Stimulated activated naive CD8-positive, alpha-beta T cell treated with anti-CD3 and anti-CD28 coated beads, Interleukin-15, Interleukin-2, amounts not matched to agents 100 U/mL and 50 U/mL, for 24 hours (primary cell): ENCODE measurements at places on chromosomes 7 and 10.

DNA sequence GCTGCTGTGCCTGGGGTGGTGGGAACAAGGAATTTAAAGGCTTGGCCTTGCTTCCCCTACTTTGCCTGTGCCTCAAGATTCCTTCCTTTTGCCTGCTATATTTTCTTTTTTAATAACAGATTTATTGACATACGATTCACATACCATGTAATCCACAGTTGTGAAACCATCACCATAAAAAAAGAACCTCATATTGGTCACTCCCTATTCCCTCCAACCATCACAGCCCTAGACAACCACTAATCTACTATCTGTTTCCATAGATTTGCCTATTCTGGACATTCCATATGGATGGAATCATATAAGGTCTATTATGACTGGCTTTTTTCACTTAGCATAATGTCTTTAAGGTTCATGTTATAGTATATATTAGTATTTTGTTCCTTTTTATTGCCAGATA lies 59.3 kb upstream of the TRIM8 start:
- no peak for DNase-seq

DNA sequence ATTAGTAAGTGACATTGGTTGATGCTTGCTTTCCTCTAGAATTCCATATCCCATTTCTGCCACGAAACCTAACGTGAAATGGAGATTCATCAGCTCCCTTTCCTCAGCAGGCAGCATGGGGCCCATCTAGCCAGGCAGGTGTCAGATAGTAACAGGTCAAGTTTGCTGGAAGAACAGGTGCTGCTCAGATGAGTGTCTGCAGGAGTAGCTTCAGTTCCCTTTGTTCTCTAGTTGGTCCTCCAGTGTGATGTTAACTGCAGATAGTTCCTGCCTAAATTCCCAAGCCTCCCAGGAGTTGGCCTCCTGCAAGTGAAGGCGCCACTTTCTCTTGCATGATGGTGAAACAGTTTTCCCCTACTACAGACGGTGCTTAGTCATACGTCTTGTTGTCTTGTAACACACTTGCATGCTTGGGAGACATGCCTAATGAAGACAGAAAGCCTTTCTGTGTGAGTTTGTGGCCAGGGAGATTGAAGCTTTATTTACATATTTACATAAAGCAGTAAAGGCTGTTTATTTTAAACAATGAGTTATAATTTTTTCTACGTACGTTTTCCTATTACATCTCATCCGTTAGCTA lies 175.4 kb downstream of the CHN2 start:
- DNase-seq = no peak

DNA sequence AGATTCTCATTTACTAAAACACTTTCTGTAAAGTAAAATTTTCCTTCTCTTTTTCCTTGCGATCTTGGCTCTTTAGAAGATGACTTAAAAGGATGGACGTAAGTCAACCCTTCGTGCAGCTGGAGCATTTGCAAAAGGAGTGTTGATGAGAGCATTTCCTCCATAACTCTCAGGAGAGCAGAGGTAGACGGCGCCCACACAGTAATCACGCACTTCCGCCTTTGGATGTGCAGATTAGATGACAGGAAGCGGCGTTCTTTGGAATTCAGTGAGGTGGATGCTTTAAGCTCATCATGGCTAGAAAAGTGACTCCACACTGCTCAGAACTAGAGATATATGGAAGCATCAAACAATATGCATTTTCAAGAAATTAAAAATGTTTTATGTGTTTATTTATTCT lies 43.0 kb upstream of the NPS start:
- no peak for DNase-seq

DNA sequence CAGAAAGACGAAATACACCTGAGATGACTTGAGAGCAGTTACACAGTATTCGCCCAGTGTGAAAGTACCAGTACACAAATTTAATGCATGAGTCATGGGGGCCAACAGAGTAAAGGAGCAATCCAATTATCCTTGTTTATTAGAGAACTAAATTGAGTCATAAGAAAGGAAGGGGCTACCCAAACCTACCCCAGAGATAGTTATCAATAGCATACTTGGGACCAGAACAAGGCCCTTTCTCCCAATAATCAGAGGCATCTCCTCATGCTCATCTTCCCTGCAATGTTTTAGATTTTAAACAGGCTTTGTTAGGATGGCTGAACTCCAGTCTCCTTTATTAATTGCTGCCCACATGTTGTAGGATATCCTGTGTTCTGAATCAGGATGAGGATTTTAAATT lies 239.7 kb upstream of the LRGUK start:
- DNase-seq = no peak

- DNase-seq = no peak
These were observed 128.9 kb downstream of the PLXDC2 start for GRCh38 chr10:19944911-19945663.

GRCh38 chr10:84755311-84755710 lies 426.9 kb downstream of the CCSER2 start:
- DNase-seq = no peak

DNA sequence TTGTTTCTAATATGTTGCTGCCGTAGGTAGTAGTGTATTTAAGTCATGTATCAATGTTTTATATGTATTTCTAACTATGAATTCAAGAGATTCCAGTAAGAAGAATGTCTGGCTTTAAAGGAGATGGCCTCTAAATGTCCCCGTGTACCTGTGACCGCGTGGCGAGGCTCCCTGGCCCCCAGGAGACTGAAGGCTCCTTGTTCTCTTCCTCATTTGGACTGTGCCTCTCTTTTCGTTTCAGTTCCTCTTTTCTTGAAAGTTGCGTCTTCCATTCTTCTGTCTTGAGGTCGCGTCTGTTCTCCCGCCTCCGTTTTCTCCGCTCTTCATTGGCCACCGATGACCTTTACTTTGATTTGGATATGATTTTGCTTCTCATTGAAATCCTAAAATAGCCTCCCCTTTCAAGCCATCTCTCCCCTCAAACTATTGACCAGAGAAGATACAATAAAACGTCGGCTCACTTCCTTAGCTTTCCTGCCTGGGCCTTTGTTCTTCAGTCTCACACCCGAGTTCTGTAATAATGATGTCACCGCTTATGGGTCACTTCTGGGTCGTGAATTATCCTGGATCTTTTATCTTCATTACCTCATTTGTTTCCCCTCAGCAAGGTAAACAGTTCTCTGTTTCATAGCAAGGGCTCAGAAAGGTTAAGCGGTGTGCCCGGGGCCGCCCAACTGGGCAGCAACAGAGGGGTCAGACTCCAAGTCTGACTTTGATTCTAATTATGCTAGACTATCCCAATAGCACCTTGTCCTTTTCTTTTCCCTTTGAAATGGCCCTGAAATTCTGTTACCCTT lies 28.7 kb downstream of the WIPI2 start:
- DNase-seq = no peak

DNA sequence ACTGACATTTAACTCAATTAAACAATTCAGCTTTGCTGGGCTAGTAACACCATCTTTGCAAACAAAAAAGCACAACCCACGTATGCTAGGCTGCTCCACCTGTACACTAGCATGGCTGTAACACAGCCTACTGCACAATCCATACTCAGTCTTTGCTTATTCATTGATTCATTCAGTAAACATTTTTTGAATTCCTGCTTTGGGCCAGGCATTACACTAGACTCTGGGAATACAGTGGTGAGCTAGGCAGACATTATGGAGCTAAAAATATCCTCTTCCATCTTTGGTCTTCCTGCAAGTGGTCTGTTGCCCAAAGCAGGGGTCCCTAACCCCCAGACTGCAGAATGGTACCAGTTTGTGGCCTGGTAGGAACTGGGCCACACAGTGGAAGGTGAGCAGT lies 9.9 kb downstream of the CNNM1 start:
- no peak for DNase-seq

- no peak for DNase-seq
These were observed 41.5 kb downstream of the CDK6 start for GRCh38 chr7:92794831-92795230.

GRCh38 chr7:28808796-28809533 lies 149.2 kb downstream of the TRIL start:
- DNase-seq = no peak

- no peak for DNase-seq
These were observed 66.6 kb downstream of the PWWP2B start for GRCh38 chr10:132463333-132464255.

DNA sequence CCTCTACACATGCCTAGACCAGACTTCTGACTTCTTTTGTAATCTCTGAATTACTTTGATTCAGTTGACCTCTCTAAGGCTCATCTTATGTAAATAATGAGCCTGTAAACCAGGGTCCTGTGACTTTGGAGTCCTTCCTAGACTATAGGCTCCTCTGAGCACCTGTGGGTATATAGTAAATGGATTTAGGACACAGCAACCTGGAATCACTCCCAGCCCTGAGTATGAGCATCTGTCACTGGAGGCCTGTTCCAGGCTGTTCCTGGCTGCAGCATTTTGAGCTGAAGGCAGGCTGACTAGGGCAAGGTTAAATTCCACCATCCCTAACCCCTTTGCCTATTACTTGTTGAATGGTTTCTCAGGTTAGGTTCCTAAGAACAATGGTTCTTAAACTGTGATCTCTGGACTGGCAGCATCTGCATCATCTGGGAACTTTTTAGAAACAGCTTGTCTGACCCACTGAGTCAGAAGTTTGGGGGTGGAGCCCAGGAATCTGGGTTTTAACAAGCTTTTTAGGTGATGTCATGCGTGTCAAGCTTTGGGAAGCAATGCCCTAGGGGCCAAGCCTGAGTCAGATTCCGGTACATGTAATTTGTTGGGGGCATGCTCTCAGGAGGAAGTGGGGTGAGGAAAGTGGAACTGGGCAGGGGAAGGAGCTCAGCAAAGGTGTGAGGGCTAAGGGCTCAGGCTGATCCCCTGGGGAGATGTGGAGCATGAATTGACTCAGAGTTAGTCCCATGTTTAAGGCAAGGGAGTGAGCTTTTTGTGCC lies 28.2 kb downstream of the MINDY4 start:
- peak; percentile 9 for DNase-seq

DNA sequence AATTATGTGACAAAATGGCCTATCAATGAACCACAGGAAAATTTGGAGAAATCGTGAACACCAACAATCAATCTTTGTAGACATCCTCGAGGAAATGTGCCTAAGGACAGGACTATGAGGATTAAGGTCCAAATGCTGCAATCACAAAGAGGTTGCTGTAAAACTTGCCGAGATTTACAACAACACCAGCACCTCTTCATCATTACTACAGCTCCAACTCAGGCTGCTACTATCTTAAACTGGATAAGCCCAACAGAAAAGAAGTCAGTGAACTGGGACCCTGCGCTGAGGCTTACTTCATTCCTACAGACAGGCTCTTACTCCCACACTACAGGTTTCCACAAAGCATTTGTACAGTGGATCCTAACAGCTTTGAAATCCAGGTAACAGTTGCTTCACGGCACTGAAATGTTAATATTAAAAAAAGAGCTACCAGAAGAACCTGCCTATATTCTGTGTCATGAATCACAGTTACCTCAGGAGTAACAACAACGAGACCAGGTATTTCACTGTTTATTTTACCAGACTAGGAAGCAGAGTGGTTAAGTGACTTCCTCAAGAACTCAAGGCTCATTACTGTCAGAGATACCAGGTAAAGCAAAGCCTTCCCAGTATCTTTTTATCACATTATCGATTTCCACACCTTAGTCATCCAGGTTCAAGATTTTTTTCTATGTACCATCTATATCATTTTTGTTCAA lies 23.9 kb downstream of the CACUL1 start:
- DNase-seq = no peak

GRCh38 chr10:80553436-80553835 lies 15.7 kb downstream of the SH2D4B start:
- no peak for DNase-seq

GRCh38 chr10:78578929-78579328 lies 489.8 kb upstream of the ZMIZ1 start:
- DNase-seq = peak; percentile 72

GRCh38 chr10:91691981-91692380 lies 59.1 kb upstream of the PPP1R3C start:
- DNase-seq = no peak
